Osteocyte (in vitro differentiated cells): ENCODE measurements at places on chromosomes 3 and 15. TPM values are rescaled to one million over a fixed set of nuclear protein-coding genes. Genes with fewer than 3 reads are reported as not detected.

DNA sequence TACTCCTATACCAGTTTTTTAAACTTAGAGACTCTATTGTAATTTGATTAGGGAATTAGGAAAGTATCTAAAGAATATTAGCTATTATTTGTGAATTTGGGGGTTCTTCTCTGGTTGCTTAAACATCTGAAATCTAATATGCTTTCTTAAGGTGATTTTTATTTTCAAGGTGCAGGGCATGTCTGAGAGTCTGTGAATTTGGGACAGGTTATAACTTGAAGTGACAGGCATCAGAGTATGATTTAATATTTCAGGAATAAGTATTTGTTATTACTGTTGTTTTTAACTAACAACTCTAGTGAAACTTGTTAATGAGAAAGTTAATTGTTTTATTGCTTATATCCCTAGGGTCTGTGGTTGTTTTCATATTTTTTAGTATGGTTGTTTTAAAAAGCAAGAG lies 321.6 kb upstream of the EPHA3 start:
- no peak for DNase-seq

ZBBX gene
- total RNA-seq, result not detected in 2 replicates

GRCh38 chr3:40162616-40163015 lies 146.9 kb upstream of the EIF1B start:
- no peak for DNase-seq

EPHA6 gene
- 0.18 and 0.51 TPM in 2 replicates for total RNA-seq

SAMD7 gene
- not detected in 2 replicates for total RNA-seq

DNA sequence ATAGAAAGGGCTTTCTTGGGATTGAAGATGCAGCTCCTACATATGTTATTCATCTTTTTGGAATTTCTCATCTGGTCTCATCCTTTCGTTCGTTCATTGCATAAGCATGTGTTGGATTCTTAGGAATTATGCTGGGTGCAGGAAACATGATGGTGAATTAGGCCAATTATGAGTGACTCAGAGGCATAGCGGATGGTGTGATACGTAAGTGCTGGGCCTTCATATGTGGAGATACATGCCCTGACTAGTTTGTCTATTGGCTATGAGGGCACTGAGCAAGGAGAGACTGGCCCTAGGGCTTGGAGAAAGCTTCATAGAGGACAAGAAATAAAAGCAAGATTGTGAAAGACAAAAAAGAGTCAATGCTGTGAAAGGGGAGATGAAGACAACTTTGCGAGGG lies 235.1 kb downstream of the MYRIP start:
- no peak for DNase-seq

POLR2H gene
- total RNA-seq, result 56.4 and 57.7 TPM in 2 replicates

DNA sequence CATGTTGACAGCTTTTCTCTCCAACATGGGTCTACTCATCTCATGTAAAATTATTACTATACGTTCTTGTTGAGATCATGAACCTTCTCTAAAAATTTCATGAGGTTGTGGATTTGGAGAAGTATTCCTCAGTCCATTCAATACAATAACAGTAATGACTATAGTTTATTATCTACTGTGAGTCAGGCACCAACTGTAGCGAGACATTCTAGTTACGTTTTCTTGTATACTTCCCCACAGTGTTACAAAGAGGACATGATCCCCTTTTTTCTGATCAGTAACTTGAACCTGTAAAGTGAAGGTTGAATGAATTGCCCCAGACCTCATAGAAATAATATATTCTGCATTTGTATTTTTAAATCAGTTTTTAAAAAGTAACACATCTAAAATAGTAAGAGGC lies 76.4 kb downstream of the AKAP13 start:
- DNase-seq, result no peak

GOLGA8Q gene
- 1.3 and 1.6 TPM in 2 replicates for total RNA-seq

GRCh38 chr3:197490098-197491058 lies 65.4 kb downstream of the BDH1 start:
- no peak for DNase-seq

- DNase-seq, result no peak
These were observed 19.5 kb downstream of the DNAJB11 start for GRCh38 chr3:186589856-186590579.

PLA2G4D gene
- not detected in 2 replicates for total RNA-seq

GRCh38 chr15:40430271-40430805 lies 10.4 kb upstream of the BAHD1 start:
- DNase-seq, result no peak

SNTN gene
- not detected in 2 replicates for total RNA-seq

DNA sequence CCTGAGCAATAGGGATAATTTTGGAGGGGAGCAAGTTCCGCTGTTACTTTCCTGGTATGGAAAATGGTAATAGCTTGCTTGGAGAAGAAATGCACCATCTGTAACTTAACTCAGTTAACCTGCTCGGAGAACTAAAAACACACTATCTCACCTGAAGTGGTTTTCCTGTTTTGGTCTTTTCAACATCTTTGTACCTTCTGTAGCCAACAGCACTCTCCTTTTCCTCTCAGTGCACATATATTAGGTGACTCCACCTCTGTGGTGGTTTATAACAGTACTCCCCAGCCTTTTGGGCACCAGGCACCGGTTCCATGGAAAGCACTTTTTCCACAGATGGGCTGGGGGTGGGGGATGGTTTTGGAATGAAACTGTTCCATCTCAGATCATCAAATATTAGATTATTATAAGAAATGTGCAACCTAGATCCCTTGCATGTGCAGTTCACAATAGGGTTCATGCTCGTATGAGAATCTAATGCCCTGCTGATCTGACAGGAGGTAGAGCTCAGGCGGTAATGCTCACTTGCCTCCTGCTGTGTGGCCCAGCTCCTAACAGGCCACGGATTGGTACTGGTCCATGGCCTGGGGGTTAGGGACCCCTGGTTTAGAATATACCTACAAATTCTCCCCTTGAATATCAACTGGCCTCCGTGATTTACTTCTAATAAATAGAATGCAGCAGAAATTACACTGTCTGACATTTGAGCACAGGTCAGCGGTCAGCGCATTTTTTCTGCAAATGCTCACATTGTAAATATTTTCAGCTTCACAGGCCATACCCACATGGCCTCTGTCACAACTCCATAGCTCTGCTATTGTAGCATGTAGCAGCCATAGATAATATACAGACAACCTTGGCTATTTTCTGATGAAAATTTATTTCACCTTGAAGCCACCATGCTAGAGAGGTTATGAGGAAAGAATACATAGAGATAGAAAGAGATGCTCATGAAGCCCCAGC lies 83.8 kb upstream of the SUCLG2 start:
- DNase-seq, result no peak

- DNase-seq, result no peak
These were observed 109.0 kb upstream of the TBL1XR1 start for GRCh38 chr3:177306252-177306651.

GRCh38 chr15:41207687-41208448 lies 22.7 kb downstream of the EXD1 start:
- DNase-seq, result no peak

- DNase-seq, result no peak
These were observed 514.4 kb downstream of the FGF12 start for GRCh38 chr3:192212979-192213378.

DNA sequence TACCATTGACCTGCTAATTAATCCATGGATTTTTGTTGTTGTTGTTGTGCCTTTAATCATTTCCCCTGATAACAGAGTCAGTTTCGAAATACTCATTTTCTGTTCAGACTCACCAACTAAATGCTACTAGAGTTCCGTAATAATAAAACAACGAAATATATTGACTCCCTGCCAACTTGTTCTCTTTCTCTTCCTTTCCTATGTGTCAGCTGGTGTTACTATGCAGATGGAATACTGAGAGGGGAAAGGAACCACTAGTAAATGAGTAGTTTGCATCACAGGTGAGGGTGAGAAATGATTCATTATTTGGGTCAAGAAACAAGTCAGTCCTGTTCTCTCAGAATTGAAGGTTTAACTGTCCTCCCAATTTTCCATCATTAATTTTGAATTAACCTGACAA lies 1027.3 kb downstream of the TUSC7 start:
- DNase-seq, result no peak

GRCh38 chr15:94238539-94239118 lies 7.3 kb downstream of the MCTP2 start:
- no peak for DNase-seq

GRCh38 chr3:73633453-73633852 lies 8.7 kb upstream of the PDZRN3 start:
- DNase-seq, result no peak

SHC4 gene
- total RNA-seq, result 4.2 and 4.6 TPM in 2 replicates

DNA sequence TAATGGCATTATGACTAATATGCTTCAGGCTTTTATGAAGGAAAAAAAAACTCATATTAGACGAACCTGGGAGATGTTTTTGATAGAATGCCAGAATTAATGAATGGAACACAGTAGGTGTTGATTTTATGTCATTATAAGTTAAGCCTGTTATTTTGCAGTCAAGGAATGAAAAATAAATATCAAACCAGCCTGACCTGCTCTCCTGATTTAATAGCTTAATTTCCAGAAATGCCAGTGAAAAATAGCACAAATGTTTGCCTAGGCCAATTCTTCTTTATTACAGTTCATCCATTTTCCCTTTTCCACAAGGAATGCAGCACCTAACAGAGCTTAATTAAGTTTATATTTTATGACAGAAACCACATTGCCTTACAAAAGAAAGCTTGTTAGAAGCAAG lies 292.0 kb downstream of the TBL1XR1 start:
- no peak for DNase-seq

GRCh38 chr3:78900880-78901279 lies 866.9 kb downstream of the ROBO1 start:
- no peak for DNase-seq

ADGRG7 gene
- total RNA-seq, result not detected in 2 replicates

HESX1 gene
- 1.3 and 2.0 TPM in 2 replicates for total RNA-seq

- DNase-seq, result peak; percentile 54
These were observed 46.4 kb downstream of the TNFAIP8L3 start for GRCh38 chr15:51048308-51048707.

- DNase-seq, result no peak
These were observed 8.7 kb upstream of the CPA3 start for GRCh38 chr3:148856384-148856783.

TTLL13 gene
- total RNA-seq, result not detected in 2 replicates

GRCh38 chr3:127043041-127043641 lies 60.2 kb downstream of the PLXNA1 start:
- no peak for DNase-seq

- no peak for DNase-seq
These were observed at the start of gene HCLS1 for GRCh38 chr3:121660356-121661171. HCLS1 (minus strand) TSS chr3:121660903; CDS start chr3:121658347, 2,556 bp downstream.

ELP6 gene
- total RNA-seq, result 40.3 and 44.1 TPM in 2 replicates

- no peak for DNase-seq
These were observed 307.4 kb downstream of the THSD4 start for GRCh38 chr15:71422530-71423259.

DNA sequence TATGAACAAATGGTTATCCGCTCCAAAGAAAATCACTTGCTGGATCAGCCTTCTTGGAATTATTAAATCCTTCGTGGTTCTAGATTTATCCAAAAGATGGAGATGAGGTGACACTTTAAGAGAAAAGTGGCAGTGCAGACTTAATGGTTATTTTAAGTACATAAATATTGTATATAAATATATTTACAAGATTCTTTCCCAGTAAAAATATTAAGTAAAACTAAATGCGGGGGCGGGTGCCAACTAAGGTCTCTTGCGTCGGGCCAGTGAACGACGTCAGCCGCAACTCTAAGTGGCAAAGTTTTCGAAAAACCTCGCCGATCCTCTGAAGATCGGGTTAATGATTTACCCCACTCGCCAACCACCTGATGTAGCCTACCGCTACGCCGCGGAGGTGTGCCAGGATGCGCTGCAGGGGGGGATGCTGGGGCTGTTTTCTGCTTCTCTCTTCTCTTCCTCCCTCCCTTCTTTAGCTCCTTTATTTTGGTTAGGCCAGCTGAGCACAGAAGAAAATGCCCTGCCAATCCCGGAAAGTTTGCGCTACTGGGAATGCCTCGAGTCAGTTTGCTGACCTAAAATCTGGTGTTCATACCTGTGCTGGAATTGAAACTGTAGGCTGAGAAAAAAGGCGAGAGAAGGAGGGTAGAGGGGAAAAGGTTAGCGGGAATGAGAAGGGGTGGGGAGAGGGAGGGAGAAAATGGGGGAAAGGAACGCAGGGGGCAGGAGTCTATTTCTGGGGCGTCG lies 7.6 kb upstream of the FOXB1 start:
- no peak for DNase-seq

- DNase-seq, result no peak
These were observed 31.6 kb upstream of the ACAD9 start for GRCh38 chr3:128847666-128848370.

GRCh38 chr3:155093261-155093660 lies 13.1 kb downstream of the MME start:
- no peak for DNase-seq

RUBCN gene
- 30.3 and 30.7 TPM in 2 replicates for total RNA-seq

AADACL2 gene
- total RNA-seq, result not detected in 2 replicates

TMEM89 gene
- total RNA-seq, result not detected in 2 replicates

DNA sequence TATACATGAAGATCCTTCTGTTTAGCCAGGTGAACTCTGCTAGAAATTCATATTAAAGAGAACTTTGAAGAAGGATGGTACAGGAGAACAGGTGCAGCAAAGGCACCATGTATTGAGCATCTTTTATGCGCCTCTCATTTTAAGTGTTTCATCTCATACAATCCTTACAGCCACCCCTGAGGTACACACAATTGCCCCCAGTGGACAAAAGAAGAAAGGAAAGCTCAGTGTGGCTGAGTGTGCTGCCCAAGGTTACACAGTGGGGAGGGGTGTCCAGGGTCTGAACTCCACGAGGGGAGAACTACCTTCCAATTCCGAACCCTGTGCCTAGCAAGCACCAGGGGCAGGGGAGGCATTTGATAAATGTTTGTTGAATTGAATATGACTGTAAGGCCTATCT lies 98.6 kb downstream of the MECOM start:
- DNase-seq, result no peak

COPG1 gene
- total RNA-seq, result 249 and 258 TPM in 2 replicates

DNA sequence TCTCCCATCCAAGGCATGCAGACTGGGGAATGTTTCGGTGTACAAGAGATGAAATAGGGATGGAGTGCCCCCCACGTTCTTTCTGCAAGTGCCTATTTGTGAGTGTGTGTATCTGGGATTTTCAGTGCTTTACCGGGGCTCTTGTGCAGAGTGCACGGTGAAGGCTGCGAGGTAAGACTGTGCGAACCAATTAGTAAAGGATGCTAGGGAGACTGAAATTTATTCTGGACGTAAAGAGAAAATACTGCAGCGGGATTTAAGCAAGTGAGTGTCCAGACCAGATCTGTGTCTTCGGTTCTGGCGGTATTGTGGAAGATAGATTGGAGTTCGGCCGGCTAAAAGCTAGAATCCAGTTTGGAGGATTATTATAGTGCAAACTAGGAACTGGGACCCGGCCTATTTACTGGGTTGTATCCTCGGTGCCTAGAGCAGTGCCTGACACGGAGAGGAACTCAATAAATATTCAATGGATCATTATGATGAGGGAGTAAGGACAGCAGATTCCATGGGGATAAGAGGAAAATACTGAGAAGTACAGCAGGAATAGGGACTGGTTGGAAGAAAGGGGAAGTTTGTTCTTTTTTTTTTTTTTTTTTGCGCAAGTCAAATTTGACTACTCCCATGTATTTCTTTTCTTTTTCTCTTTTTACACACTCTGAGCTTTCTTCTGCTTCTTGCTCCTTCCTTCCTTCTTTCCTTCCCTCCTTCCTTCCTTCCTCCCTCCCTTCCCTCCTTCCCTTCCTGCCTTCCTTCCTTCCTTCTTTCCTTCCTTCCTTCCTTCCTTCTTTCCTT lies 580 bp upstream of the MAGEF1 start:
- no peak for DNase-seq

GRCh38 chr15:59904450-59905135 lies 99.5 kb upstream of the FOXB1 start:
- DNase-seq, result no peak

- DNase-seq, result no peak
These were observed 117.0 kb downstream of the FOXP1 start for GRCh38 chr3:71466483-71466882.

CNTN6 gene
- 27.5 and 28.8 TPM in 2 replicates for total RNA-seq

GABRR3 gene
- total RNA-seq, result not detected in 2 replicates
